WTC11 (cell line): ENCODE measurements at places on chromosomes 6 and 20. TPM values are rescaled to one million over a fixed set of nuclear protein-coding genes. Genes with fewer than 3 reads are reported as not detected.
A peak's percentile ranks its signal among the peaks of the same experiment; 100 is the strongest.

DNA sequence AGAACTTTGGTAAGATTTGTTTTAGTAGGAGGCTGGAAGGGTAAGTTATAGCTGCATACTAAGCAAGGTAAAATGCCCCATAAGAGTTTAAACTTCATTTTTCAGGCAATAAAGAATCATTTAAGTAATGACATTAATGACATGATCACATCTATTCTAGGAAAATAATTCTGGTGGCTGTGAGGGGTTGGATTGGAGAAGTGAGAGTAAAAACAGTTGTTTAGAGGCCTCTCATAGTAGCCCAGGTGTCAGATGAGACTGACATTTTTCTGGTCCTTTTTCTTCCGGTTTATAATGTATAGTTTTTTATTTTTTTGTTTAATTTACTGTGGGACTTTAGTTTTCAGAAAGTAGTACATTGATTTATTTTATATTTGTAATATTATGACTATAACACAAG lies 40.8 kb downstream of the ITCH start:
- no peak for DNase-seq
- no peaks in the 10 kb centered on the region for H3K27me3 ChIP-seq
- H3K27ac ChIP-seq: peak overlapping the region; percentile 64
- peaks cover 31% of the 10 kb centered on the region for H3K4me1 ChIP-seq
- H3K36me3 ChIP-seq: peaks cover 10% of the 10 kb centered on the region

DNA sequence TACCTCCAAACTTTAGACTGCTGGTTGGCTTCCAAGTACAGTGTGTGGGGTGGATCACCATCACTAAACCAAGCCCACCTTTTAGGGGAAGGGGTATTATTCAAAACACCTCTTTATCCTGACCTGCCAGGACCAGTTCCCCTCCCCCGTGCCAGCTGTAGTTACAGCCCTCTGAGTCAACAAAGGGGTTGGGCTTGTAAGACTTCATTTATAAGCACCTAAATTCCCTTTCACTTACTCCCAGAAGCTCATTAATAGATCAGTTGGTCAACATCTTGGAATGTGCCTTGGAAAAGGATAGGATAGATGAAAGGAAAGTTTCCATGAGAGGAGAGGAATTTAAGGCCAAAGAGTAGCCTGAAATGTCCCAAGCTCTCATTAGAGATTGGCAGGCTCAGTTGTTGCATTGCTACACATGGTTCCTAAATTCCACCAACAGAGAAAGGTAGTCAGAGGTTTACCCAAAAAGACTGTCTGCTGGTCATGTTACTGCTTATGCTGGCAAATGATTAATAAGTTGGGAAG lies 59.2 kb downstream of the TNFAIP3 start:
- peaks cover 36% of the 10 kb centered on the region for H3K4me1 ChIP-seq
- H3K27me3 ChIP-seq: peaks cover 14% of the 10 kb centered on the region
- no peak overlapping the region for H3K27ac ChIP-seq
- H3K36me3 ChIP-seq: no peaks in the 10 kb centered on the region
- DNase-seq: peak; percentile 56

- no peak overlapping the region for H3K27ac ChIP-seq
- no peak for DNase-seq
- H3K4me1 ChIP-seq: no peaks in the 10 kb centered on the region
- no peaks in the 10 kb centered on the region for H3K27me3 ChIP-seq
- H3K36me3 ChIP-seq: peaks cover 2% of the 10 kb centered on the region; the same call in 1 of the 2 replicates
These were observed 106.5 kb downstream of the HTR1B start for GRCh38 chr6:77356821-77357220.

DNA sequence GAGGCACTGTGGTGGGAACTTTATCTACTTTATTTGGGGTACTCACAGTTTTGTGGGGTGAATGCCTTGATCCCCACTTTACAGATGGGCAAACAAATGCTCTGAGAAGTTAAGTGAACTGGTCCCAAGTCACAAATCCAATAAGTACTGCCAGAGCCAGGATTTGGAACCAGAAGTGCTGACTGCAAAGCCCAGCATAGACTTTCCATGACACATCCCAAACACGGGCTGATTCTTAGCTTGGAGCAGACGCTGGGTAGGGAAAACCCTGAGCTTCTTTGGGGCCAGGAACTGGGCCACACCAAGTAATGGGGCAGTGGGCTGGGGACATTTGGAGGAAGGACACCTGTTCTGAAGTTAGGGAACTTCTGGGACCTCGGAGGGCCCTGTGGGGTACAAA lies 20.3 kb downstream of the RIN2 start:
- H3K27me3 ChIP-seq: no peaks in the 10 kb centered on the region
- no peak overlapping the region for H3K4me3 ChIP-seq
- no peaks in the 10 kb centered on the region for H3K36me3 ChIP-seq
- H3K4me1 ChIP-seq: peaks cover 20% of the 10 kb centered on the region
- DNase-seq: no peak

- H3K4me1 ChIP-seq: peaks cover 3% of the 10 kb centered on the region
- no peaks in the 10 kb centered on the region for H3K36me3 ChIP-seq
- no peak overlapping the region for H3K27ac ChIP-seq
- H3K27me3 ChIP-seq: no peaks in the 10 kb centered on the region
- H3K4me3 ChIP-seq: no peak overlapping the region
- DNase-seq: no peak
These were observed 248.8 kb upstream of the PRND start for GRCh38 chr20:4472906-4473305.

GRCh38 chr20:51449498-51450220 lies 92.9 kb downstream of the NFATC2 start:
- DNase-seq: no peak
- peaks cover 13% of the 10 kb centered on the region for H3K4me1 ChIP-seq
- peaks cover 5% of the 10 kb centered on the region; the same call in 1 of the 2 replicates for H3K36me3 ChIP-seq
- H3K27me3 ChIP-seq: no peaks in the 10 kb centered on the region

GRCh38 chr20:46308258-46309157 lies at the start of gene CDH22:
Gene CDH22 (minus strand): TSS chr20:46308498. CDS start chr20:46251294, 57,204 bp downstream.
- H3K4me3 ChIP-seq: peak within 1 kb of the TSS; percentile 74
- H3K27me3 ChIP-seq: peaks cover 83% of the 10 kb centered on the region
- peaks cover 11% of the 10 kb centered on the region for H3K4me1 ChIP-seq
- no peaks in the 10 kb centered on the region for H3K36me3 ChIP-seq
- peak; percentile 66 for DNase-seq

Gene HAO1
- total RNA-seq: 0.09 TPM in 1 of 3 replicates, not detected in the others

GRCh38 chr20:48284315-48284714 lies 499.0 kb upstream of the SULF2 start:
- H3K36me3 ChIP-seq: peaks cover 2% of the 10 kb centered on the region; the same call in 1 of the 2 replicates
- no peaks in the 10 kb centered on the region; the same call in 1 of the 2 replicates for H3K27me3 ChIP-seq
- peaks cover 22% of the 10 kb centered on the region for H3K4me1 ChIP-seq
- H3K27ac ChIP-seq: no peak overlapping the region
- H3K4me3 ChIP-seq: no peak overlapping the region

Gene BRPF3
- 30.4 to 32.2 TPM (median 31.3 TPM) in 3 replicates for total RNA-seq
